ENCODE measurements at places on chromosomes 7 and 10. TPM values are rescaled to one million over a fixed set of nuclear protein-coding genes. Genes with fewer than 3 reads are reported as not detected.

- no peak for DNase-seq
Observed at GRCh38 chr10:1410032-1410431, 327.3 kb downstream of the ADARB2 start.

GRCh38 chr7:21605008-21605585, 62.3 kb downstream of the DNAH11 start:
- no peak for DNase-seq

GRCh38 chr10:50582766-50583762, 40.7 kb downstream of the SGMS1 start:
- DNase-seq = no peak

GRCh38 chr10:70537398-70538194, 59.0 kb downstream of the PALD1 start:
- DNase-seq = no peak

DNA sequence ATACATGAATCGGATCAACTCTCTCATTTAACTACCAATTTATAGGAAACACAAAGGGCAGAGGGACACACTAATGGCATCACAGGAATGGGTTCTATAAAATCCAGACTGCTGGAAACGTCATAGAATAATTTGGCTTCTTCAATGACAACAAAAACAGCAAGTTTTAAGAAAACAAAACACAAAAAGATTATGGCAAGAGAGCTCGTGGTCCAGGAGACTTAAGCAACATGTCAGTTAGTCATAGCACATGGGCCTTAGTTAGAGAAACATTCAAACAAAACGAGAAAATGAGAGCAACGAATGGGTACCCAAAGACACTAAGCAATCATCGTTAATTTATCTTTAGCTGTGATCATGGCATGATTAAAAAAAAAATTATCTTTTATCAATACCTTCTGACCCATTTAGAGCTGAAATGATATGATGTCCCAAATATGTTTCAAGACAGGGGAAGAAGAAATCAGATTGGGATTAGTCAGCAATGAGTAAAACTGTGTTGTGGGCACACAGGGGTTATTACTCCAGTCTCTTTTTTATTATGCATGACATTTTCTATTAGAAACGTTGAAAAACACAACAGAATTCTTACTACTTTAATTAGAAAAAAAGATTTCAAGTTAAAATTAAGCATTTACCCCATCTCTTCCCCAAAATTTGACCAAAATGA, 28.3 kb downstream of the NCAPG2 start:
- no peak for DNase-seq

DNA sequence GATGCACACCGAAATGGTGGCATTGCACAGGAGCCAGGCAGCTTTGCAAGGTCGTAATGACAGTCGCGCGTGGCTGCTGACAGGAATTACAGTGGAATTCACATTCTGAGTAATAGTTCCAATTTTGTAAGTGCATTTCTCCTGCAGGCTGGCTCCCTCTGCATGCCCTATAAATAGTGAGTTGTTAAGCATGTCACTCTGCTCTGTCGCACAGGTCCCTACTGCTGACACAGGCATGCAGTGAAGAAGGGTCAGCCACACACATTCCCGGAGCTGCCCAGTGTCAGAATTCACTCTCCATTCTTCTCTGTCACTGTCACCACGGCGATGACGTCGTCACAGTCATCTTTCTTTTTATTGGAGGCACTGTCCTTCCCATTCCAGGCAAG, 49.2 kb upstream of the SHH start:
- DNase-seq = no peak

GRCh38 chr7:139710036-139710435, 67.8 kb downstream of the HIPK2 start:
- no peak for DNase-seq

GRCh38 chr7:20229646-20230500, 12.7 kb upstream of the MACC1 start:
- peak; percentile 95 for DNase-seq

- DNase-seq = peak; percentile 94
Observed at GRCh38 chr7:107076781-107077698, 32.5 kb downstream of the PRKAR2B start.

GRCh38 chr7:55336540-55336939, 28.6 kb upstream of the LANCL2 start:
- DNase-seq = no peak

DNA sequence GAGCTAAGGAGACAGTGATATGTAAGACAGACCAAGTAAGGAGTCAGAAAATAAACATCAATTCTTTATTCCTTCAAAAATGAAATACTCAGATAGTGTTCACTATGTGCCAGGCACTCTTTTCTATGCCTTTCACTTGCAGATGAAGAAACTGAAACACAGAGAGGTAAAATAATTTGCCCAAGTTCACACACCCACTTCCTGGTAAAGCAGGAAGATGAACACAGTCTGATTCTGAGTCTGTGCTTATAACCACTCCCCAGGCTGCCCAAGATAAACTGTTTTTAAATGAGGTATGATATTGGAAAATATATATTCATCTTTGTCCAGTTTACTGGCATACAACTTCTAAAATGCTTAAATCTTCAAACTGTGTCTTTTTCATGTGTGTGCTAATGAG, 294.4 kb upstream of the NPVF start:
- DNase-seq = no peak

- DNase-seq = no peak
Observed at GRCh38 chr7:100166317-100166940, 2.0 kb downstream of the GAL3ST4 start.

FAM25A gene
- not detected for polyA plus RNA-seq

GBX1 gene
- polyA plus RNA-seq = not detected

FEZF1 gene
- not detected for polyA plus RNA-seq

C10orf53 gene
- polyA plus RNA-seq = not detected

TEX47 gene
- polyA plus RNA-seq = not detected

NFE2L3 gene
- 29.6 TPM for polyA plus RNA-seq

UCN3 gene
- not detected for polyA plus RNA-seq

IFIT5 gene
- polyA plus RNA-seq = 1.0 TPM

CCDC172 gene
- polyA plus RNA-seq = not detected

HEPACAM2 gene
- polyA plus RNA-seq = not detected

EPHA1 gene
- 0.06 TPM for polyA plus RNA-seq

Measured in endothelial cell of umbilical vein (primary cell).